ENCODE measurements at places on chromosomes 3 and 15.

GRCh38 chr3:14433106-14433505, 30.7 kb downstream of the SLC6A6 start:
- DNase-seq = no peak

DNA sequence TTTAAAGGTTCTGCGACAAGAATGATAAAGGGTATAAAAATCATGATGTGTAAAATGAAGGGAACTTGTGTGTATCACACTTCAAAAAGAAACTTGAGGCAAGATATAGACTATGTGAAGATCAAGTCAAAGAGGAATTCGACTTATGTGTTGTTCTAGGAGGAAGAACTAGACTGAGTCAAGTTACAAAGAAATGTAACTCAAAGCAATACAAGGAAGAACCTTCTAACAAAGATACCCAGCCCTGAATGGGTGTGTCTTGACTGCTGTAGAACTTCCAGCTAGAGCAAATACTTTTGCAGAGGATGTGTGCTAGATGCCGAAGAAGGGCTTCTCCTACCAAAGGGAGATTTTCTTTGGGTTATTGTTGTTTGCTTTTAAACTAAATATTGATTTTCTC, 2.4 kb downstream of the SLC49A4 start:
- DNase-seq = no peak

DNA sequence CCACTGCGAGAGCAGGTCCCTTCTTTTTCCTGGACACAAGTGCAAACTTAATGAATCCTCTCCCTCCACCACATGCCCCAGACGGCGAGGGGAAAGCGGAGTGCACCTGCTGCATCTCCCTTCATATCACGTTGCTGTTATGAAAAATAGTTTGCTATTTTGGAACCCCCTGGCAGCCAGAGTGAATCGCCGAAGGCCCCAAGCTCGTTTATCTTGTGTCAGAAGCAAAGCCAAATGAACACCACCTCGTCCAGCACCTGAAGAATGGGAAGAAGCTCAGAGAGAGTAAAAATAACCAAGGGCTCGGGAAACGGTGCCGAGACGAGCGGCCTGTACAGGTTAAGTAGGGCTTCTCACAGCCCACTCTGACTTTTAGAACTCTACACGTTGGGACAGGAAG, 394.6 kb upstream of the RORA start:
- DNase-seq = no peak

GRCh38 chr3:31404871-31405270, 127.9 kb upstream of the STT3B start:
- no peak for DNase-seq

- no peak for DNase-seq
Observed at GRCh38 chr3:152470893-152471292, 202.2 kb downstream of the MBNL1 start.

Data from T-helper 2 cell (primary cell).